ENCODE measurements at places on chromosomes 11 and 22.

DNA sequence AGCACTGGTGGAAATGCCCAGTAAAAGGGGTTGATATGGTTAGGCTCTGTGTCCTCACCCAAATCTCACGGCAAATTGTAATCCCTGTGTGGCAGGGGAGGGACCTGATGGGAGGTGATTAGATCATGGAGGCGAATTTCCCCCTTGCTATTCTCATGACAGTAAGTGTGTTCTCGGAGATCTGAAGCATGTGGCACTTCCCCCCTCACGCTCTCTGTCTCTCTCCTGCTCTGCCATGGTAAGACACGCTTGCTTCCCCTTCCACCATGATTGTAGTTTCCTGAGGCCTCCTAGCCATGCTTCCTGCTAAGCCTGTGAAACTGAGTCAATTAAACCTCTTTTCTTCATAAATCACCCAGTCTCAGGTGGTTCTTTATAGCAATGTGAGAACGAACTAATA lies 37.4 kb downstream of the PACSIN2 start:
- no peak for DNase-seq

GRCh38 chr22:23054531-23055257 lies 15.6 kb upstream of the GNAZ start:
- no peak for DNase-seq

DNA sequence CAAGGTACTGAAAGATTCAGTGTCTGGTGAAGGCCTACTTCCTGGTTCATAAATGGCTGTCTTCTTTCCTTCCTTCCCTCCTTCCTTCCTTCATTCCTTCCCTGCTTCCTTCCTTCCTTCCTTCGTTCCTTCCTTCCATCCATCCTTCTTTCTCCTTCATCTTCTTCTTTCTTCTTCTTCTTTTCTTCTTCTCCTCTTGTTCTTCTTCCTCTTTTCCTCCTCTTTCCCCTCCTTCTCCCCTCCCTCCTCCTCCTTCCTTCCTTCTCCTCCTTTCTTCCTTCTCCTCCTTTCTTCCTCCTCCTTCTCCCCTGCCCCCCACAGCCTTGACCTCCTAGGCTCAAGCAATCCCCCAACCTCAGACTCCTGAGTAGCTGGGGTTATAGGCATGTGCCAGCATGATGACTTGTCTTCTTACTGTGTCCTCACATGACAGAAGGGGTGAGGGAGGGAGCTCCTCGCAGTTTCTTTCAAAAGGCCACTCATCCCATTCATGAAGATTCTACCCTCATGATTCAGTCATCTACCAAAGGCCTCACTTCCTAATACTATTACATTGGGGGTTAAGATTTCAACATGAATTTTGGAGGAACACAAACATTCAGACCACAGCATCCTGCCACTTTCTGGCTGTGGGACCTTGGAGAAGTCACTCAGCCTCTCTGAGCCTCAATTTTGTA lies 22.6 kb upstream of the CCDC134 start:
- DNase-seq = no peak

DNA sequence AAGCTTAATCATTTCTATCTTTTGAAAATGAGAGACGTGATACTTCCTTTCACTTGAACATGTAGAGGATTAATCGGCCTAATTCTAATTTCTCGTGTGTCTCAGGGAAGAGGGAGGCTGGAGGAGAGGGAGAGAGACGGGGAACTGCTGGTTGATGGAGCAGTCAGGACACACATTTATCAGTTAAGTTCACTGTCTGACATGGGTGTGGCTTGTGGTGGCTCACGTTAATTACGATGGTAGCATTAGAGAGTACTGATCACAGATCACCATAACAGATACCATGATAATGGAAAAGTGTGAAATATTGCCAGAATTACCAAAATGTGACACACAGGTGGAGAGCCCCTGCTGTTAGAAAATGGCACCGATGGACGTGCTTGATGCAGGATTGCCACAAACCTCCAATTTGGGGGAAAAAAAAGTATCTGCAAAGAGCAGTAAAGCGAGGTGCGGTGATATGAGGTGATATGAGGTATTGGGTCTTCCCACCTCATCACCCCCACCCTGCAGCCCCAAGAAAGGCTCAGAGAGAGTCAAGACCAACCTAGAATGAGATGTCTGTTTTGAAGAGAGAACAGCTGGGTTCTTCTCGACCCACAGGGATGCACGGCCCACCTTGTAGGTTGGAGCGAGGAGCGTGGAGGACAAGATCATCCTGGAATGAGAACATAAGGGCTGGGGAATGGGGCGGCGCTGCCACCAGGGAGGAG lies 19.7 kb downstream of the ZBED4 start:
- no peak for DNase-seq

GRCh38 chr22:35349704-35350538 lies 31.0 kb upstream of the HMOX1 start:
- no peak for DNase-seq

GRCh38 chr11:45926001-45926401 lies 3.5 kb downstream of the LARGE2 start:
- no peak for DNase-seq

DNA sequence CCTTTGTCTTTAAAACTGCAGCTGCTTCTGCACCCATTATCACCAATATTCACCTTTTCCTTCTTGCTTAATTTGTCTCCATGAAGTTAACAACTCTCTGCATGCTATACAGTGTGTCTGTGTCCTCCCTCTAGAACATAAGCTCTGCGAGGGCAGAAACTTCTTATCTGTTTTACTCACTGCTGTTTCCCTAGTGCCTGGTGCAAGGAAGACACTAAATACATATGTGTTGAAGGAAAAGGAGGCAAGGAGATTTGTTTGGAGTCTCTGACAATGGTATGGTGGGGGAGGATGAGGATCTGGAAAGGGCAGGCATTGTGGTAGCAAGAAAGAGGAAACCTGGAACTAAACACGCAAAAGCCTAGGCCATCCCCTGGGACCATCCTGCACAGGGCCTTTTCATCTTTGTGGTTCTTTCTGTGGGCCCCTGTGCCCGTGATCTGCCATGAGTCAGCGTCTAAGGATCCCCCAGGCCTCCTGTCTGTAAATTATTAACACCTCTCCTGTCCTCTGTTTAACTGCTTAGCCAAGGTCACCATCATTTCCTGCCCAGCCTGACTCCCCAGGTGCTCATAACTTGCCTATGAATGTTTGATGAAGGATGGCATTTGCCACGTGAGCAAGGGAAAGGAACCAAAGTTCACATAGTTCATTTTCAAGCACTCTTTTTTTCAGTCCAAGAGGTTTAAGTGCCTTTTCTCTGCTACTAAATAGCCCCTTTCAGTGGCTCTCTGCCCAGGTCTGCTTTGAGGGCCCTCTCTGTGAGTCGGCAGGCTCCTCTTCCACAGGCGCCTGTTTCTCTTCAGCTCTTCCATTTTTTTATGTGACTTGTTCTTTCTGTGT lies 131.1 kb downstream of the RASSF10 start:
- no peak for DNase-seq

Measured in stimulated activated CD8-positive, alpha-beta memory T cell treated with anti-CD3 and anti-CD28 coated beads, Interleukin-7, amount 100 ng/mL, for 48 hours (primary cell).